Stimulated activated CD8-positive, alpha-beta memory T cell treated with anti-CD3 and anti-CD28 coated beads, Interleukin-7, amount 100 ng/mL, for 4 hours (primary cell): ENCODE measurements at places on chromosomes 1 and 21.

GRCh38 chr1:193309936-193310475 is 123.6 kb upstream of the B3GALT2 start:
- DNase-seq, result no peak

DNA sequence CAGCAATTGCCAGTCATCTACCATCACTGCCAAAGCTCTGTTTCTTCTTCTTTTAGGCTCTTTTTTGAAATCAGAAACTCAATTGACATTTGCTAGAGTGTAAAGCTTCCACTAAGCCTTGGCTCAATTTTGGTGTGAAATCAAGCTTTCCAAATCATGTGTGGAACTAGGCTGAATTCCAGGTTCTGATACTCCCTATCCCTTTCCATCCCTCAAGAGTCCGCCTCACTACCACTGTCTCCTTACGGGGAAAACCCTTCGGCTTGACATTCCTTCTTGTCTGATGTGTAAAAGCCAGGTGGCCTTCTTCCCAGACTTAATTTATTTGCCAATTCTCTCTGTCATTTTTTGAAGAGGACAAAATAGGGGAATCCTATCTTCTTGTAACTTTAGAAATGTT is 47.2 kb upstream of the PRMT6 start:
- DNase-seq, result no peak

DNA sequence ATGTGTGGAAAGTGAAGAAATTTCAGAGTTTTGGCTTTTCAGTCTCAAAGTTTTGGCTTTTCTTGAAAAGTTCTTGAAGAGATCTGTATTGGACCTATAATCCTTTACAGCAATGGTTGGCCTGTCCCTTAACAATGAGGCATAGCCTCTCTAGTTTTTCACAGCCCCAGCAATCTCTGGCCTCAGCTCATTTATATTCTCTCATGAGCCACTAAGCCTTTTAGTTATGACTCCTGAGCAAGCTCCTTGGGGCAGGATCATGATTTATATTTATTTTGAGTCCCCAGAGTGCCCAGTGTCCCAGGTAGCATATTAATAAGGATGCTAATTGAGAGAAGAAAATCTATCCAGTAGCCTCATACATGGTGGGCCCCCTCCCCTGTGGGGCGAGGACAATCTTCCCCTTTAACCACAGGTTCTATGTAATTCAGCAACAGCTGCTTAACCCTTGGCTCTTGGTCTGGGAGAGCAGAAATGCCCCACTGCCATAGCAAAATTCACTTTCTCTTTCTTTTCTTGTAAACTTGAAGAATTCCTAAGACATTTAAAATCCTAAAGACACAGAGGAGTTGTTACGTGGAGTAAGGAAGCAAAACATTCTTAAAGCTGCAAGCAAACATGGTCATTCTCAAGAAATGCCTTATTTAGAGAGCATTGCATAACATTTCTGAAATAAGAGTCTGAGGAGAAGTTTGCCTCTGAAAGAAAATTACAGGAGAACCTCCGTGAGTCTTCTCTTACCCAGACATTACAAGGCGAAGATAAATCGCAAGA is 6.3 kb downstream of the NGF start:
- no peak for DNase-seq

- DNase-seq, result no peak
Measured at GRCh38 chr21:26123012-26123411, 47.6 kb downstream of the APP start.
